Jurkat, Clone E6-1 (cell line): ENCODE measurements at places on chromosomes 1 and 21.

- no peak for DNase-seq
Measured at GRCh38 chr21:38787461-38788274, 18.1 kb upstream of the ETS2 start.

GRCh38 chr1:46012236-46012635 lies 120.2 kb downstream of the PIK3R3 start:
- no peak for DNase-seq

DNA sequence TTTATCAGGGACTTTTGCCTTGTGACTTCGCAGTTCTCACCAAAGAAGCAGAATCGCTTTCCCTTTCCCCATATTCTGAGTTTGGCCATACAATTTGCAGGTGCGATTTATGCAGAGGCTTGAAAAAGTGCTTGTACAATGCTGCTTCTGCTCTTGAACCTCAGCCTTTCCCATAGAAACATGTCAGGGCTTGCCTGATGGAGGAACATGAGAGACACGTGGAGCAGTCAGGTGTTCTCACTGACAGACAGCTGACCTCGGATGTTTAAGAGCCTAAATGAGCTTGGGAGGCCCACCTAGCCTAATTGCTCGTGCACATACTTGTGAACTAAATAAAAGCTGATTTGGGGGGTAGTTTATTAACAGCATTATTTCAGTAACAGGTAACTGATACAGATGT lies 290.0 kb downstream of the S1PR1 start:
- DNase-seq, result no peak

DNA sequence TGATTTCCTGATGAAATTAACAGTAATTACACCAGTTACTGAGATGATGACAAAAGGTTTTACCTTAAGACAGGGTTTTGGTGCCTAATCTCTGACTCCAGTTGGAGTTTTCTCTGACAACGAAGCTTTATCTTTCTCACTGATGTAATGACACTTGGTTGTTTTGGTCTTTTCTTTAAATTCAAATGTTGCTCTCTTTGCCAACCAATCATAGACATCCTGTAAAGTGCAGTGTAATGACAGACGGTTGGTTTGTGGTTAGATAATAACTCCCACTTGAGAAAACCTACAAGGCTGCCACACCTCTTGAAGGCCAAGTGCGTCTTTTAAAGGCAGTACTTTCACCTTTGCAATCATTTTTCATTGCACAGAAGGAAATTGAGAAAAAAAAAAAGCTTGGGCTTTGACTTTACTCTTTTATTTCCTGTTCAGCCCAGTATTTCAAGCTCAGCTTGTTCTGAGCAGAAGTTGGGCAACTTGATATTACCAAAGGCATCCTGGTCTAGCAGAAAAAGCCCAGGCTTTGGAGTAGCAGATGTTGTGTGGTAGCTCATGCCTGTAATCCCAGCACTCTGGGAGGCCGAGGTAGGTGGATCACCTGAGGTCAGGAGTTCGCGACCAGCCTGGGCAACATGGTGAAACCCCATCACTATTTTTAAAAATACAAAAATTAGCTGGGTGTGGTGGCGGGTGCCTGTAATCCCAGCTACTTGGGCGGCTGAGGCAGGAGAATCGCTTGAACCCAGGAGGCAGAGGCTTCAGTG lies 14.9 kb downstream of the PDIK1L start:
- DNase-seq, result peak; percentile 97

DNA sequence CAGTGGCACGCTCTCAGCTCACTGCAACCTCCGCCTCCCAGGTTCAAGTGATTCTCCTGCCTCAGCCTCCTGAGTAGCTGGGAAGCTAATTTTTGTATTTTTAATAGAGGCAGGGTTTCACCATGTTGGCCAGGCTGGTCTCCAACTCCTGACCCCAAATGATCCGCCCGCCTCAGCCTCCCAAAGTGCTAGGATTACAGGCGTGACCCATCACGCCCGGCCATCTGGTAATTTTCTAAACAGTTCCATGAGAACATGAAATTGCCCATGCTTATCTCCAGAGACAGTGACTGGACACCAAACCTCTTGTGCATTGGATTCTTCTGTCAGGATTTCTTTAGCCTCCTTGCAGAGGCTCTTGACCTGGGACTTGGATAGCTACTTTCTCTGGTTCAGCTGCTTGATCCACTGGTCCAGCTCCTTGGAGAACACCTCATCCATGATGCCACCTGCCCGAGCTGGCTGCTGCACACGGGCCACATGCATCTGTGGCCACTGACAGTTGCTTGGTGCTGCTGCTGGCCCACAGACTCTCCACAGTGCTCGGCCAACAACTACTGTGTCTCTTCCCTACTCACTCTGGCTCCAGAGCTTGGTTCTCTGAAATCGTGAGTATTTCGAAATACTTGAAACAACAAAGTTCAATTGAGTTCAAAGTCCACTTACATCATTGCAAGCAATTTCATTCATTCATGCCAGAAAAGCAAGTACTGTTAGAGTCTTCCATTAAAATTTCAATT lies 40.0 kb upstream of the CTPS1 start:
- DNase-seq, result no peak
